GM12878 (cell line): ENCODE measurements at places on chromosomes 4 and X. TPM values are rescaled to one million over a fixed set of nuclear protein-coding genes. Genes with fewer than 3 reads are reported as not detected.

DNA sequence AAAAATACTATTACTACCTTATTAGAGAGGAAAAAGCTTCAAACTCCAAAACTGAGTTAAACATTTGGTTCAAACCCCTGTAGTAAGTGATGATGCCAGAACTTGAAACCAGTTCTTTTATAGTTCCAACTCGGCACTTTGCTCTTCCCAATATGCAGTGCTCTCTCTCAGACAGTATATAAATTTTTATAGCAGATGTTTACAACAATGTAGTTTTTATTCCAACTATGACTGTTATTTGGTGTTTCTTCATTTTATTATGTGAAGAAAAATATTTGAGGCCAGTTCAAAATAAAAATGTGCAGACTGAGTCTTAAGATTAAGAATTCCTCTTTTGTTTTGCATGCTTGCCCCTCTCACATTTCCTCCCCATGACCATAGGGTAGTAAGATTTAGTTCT is 2.9 kb upstream of the PPP4R3C start:
- H3K27me3 ChIP-seq, result no peaks in the 10 kb centered on the region
- no peak overlapping the region for H3K4me3 ChIP-seq
- H3K27ac ChIP-seq, result no peak overlapping the region
- no peaks in the 10 kb centered on the region for H3K4me1 ChIP-seq

- H3K4me1 ChIP-seq, result no peaks in the 10 kb centered on the region
- H3K4me3 ChIP-seq, result no peak overlapping the region
These were observed 182.8 kb downstream of the QDPR start for GRCh38 chr4:17329046-17329445.

DNA sequence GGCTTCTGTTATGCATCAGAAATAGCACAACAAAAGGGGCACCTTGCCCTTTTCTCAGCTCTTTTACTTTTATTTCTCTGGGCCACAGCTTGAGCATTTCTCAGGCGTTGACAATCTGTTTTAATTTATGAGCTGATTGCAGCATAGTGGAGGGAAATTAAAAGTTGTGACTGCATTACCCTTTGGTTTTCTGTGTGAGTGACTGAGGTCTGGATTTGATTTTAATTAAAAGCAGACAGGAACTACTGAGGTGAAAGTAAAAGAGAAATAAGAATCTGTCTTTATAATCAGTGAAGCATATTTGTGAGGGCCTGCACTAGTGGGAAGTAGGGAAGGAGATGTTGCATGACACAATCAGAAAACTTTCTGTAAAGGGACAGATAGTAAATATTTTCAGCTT is 43.4 kb upstream of the GEMIN8 start:
- H3K4me3 ChIP-seq, result no peak overlapping the region
- H3K27ac ChIP-seq, result no peak overlapping the region
- H3K36me3 ChIP-seq, result no peaks in the 10 kb centered on the region

DNA sequence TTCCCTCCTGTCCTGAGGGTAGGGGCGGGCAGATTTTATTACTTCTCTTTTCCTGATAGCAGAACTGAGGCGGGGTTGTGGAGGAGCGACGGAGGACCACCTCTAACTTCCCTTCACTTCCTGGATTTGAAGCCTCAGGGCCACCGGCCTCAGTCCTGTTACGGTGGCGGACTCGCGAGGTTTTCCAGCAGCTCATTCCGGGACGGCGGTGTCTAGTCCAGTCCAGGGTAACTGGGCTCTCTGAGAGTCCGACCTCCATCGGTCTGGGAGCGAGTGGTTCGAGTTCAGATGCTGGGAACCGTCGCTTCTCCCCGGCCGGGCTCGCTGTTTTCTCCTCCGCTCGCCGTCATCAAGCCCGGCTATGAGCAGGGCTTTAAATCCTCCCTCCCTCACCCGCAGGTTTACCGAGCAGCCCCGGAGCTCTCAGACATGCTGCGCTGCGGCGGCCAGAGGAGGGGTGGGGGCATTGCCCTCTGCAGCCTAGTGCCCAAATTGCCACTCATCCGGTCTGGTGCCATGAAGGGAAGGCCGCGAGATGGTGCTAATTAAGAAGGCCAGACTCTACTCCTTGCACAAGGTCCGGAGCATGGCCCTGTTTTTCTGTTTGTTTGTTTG is 23.3 kb downstream of the HAND2 start:
- no peak for DNase-seq
- H3K36me3 ChIP-seq, result no peaks in the 10 kb centered on the region
- H3K27ac ChIP-seq, result no peak overlapping the region
- H3K4me3 ChIP-seq, result no peak overlapping the region
- H3K4me1 ChIP-seq, result peaks cover 14% of the 10 kb centered on the region
- H3K27me3 ChIP-seq, result peaks cover 22% of the 10 kb centered on the region

- no peaks in the 10 kb centered on the region for H3K27me3 ChIP-seq
- DNase-seq, result no peak
- no peaks in the 10 kb centered on the region for H3K36me3 ChIP-seq
- H3K4me3 ChIP-seq, result no peak overlapping the region
- no peak overlapping the region for H3K27ac ChIP-seq
These were observed 178.7 kb upstream of the ATOH1 start for GRCh38 chr4:93649828-93650227.

DNA sequence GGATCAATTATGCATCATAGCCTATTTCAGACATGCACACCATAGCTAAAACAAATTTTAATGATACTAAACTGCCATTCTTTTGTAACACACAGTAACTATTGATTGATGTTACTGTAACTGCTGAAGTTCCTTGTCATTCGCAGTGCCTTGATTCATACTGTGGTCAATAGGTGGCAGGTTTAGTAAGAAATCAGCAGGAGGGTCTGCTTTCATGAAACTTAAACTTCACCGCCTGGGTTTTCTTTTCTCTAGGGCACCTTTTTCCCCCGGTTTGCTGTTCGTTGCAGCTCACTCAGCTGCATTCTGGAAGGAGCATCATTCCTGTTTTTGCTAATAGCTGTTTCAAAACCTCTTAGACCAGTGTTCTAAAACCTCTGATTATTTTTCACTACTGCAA is 88.1 kb downstream of the RPA4 start:
- no peaks in the 10 kb centered on the region for H3K36me3 ChIP-seq
- no peak overlapping the region for H3K4me3 ChIP-seq
- DNase-seq, result no peak

GRCh38 chr4:169250796-169251195 is 20.0 kb downstream of the SH3RF1 start:
- no peak for DNase-seq
- H3K4me1 ChIP-seq, result no peaks in the 10 kb centered on the region; the same call in 1 of the 2 replicates
- no peak overlapping the region for H3K27ac ChIP-seq
- H3K27me3 ChIP-seq, result no peaks in the 10 kb centered on the region
- H3K36me3 ChIP-seq, result no peaks in the 10 kb centered on the region; the same call in 1 of the 2 replicates

DNA sequence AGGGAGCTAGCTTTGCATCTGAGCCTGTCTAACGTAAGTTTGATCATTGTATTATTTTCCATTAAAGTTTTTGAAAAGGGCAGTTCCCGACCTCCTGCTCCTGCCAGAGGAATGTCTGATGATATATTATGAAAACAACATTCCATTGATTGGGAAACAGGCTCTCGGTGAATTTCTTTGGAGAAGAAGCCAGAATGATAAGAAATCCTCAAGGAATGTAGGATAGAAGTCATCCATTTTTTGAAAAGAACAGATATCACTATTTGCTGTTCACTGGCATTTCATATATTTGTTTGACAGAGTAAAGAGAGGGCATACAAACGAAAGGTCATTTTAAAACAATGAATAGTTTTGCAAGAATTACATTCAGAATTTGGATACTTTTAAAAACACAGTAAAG is 781.0 kb upstream of the HTR2C start:
- H3K4me1 ChIP-seq, result no peaks in the 10 kb centered on the region
- H3K36me3 ChIP-seq, result no peaks in the 10 kb centered on the region
- DNase-seq, result no peak
- H3K27ac ChIP-seq, result no peak overlapping the region
- H3K27me3 ChIP-seq, result no peaks in the 10 kb centered on the region
- H3K4me3 ChIP-seq, result no peak overlapping the region

DNA sequence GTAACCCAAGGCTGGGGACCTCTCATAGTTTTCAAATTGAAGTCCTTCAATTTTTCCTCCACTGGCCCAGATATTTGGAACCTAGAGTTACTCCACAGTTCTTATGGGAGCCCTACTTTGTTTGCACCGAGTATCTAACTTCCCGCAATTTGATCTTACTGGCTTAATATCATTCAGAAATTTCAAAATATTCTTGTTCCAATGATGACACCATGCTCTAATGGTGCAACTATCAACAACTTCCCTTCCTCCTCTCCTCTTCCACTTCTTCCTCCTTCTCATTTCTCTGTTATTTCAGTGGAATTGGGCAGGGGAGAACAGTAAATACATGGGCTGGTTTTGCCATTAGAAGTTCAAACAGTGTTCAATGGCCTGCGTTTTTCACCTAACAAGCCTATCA is 20.2 kb downstream of the PDCL2 start:
- H3K27ac ChIP-seq, result no peak overlapping the region
- H3K4me3 ChIP-seq, result no peak overlapping the region
- H3K27me3 ChIP-seq, result no peaks in the 10 kb centered on the region
- 0 out of 2 replicates have a peak, but pooled peaks cover 3% of the 10 kb centered on the region for H3K4me1 ChIP-seq
- DNase-seq, result no peak

DNA sequence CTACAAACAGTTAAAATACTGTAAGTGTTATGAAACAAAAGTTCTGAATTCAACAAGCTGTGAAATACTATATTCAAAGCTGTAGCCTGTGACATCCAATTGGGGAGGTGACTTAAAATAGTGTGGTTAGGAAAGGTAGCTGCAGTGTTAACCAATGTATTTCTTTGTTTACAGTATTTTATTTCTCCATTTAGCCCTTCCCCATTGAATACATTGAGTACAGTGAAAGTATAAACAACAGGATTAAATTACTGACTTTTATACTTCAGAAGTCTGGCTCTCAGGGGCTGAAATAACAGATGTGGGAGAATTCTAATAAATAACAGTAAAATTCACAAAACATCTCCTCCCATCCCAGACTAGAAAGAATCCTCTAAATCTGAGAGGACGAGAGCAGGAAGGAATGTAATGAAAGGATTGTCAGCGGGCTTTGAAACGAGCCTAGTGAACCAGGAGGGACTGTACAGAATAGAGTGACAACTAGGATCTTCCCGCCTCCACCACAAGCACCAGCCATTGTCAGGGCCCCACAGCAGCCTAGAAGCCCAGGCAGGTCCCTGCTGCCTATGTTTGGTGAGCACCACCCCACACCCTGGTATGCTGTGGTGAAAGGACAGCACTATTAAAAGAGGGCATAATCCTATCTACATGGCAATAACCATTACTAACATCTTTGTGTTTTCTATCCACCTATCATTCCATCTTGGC is 73.7 kb downstream of the SPCS3 start:
- H3K4me3 ChIP-seq, result no peak overlapping the region
- H3K36me3 ChIP-seq, result no peaks in the 10 kb centered on the region
- H3K27ac ChIP-seq, result no peak overlapping the region
- no peak for DNase-seq
- H3K4me1 ChIP-seq, result no peaks in the 10 kb centered on the region

DNA sequence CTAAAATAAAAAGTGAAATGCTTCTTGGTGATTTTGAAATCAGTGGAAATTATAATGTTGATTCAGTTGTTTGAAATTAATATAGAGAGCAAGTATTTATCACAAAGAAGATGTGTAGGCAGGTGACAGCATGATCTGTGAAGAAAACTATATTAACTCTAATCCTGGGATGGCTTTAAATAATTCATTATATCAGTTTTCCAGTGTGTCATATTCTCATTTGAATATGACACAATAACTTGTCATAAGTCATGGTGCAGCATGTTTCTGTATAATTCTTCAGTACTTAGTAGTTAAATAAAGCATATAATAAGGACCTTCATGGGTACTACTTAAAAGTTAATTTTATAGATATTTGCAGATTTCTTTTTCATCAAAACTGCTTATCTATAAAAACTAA is 573.6 kb downstream of the INPP4B start:
- no peaks in the 10 kb centered on the region for H3K36me3 ChIP-seq
- no peaks in the 10 kb centered on the region; the same call in 1 of the 2 replicates for H3K27me3 ChIP-seq
- H3K27ac ChIP-seq, result no peak overlapping the region
- no peak for DNase-seq
- H3K4me1 ChIP-seq, result no peaks in the 10 kb centered on the region
- no peak overlapping the region for H3K4me3 ChIP-seq

DNA sequence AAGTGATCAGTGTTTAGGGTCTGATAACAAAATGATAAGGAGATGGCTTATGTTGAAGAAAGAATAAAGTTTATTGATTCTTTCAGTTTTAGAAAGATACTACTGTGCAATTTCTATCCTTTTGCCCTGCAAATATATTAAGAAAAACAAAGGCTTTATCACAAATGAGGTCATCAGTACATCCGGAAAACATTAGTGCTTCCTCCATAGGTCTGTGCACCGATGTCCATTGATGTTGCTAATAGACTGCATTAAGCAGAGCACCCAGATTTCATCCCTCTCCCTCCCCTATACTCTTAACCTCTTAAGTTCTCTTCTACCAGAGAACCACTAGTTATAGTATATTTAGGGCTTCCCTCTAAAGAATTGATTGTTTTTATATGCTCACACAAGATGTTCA is 53.7 kb upstream of the HHIP start:
- no peaks in the 10 kb centered on the region for H3K36me3 ChIP-seq
- no peaks in the 10 kb centered on the region for H3K4me1 ChIP-seq
- no peak for DNase-seq

DNA sequence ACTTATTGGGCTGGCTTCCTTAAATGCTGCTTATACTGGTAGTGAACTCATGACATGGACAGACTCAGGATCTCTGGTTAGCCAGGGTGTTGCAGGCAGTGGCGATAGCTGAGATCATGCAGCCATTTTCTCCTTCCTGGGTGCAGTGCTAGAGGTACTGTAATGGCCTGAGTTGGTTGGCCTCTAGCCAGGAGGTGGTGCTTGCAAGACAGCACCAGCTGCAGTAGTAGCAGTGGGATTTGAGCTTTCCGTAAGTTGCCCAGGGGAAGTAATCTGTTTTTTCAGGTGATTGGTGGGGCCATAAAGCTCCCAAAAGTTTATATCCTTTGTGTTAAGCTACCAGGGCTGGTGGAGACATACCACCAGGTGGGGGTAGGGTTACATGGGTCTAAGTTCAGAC is 45.1 kb upstream of the AADAT start:
- no peaks in the 10 kb centered on the region for H3K36me3 ChIP-seq
- H3K4me1 ChIP-seq, result no peaks in the 10 kb centered on the region
- H3K27ac ChIP-seq, result no peak overlapping the region

DNA sequence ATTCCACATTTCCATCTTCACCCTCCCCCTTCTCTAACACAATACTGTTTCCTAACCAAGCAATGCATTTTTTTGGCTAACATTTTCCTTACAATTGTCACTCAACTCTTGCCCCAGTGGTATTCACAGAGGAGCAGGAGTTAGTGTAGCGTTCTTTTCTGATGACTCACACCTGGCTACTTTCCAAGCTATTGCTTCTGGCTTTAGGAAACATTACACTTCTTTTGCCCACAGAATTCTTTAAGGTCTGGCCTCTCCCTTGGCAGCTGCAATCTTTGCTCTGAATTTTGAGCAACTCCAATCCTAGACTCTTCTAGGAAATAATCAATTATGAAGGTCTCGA is 27.5 kb upstream of the PDGFC start:
- no peaks in the 10 kb centered on the region; the same call in 1 of the 2 replicates for H3K27me3 ChIP-seq
- H3K4me1 ChIP-seq, result no peaks in the 10 kb centered on the region
- no peak overlapping the region for H3K4me3 ChIP-seq
- no peak for DNase-seq

- no peak overlapping the region for H3K4me3 ChIP-seq
- H3K27ac ChIP-seq, result no peak overlapping the region
- H3K36me3 ChIP-seq, result no peaks in the 10 kb centered on the region
- H3K27me3 ChIP-seq, result no peaks in the 10 kb centered on the region
- no peak for DNase-seq
These were observed 99.1 kb upstream of the SMIM10 start for GRCh38 chrX:134891652-134892051.

Gene FAT1
- 0.58 and 0.69 TPM in 2 replicates for total RNA-seq

Gene RNF150
- total RNA-seq, result 0.03 TPM in 1 of 2 replicates, not detected in the other

Gene SYTL5
- total RNA-seq, result 0.13 TPM in 1 of 2 replicates, not detected in the other

Gene C4orf51
- total RNA-seq, result not detected in 2 replicates

Gene PLAC8
- 238 and 239 TPM in 2 replicates for total RNA-seq
